ENCODE measurements at places on chromosomes 5 and 9.

- DNase-seq = no peak
Measured at GRCh38 chr9:33202018-33202417, 34.9 kb upstream of the B4GALT1 start.

- DNase-seq = no peak
Measured at GRCh38 chr5:171649075-171649401, 136.6 kb upstream of the SMIM23 start.

DNA sequence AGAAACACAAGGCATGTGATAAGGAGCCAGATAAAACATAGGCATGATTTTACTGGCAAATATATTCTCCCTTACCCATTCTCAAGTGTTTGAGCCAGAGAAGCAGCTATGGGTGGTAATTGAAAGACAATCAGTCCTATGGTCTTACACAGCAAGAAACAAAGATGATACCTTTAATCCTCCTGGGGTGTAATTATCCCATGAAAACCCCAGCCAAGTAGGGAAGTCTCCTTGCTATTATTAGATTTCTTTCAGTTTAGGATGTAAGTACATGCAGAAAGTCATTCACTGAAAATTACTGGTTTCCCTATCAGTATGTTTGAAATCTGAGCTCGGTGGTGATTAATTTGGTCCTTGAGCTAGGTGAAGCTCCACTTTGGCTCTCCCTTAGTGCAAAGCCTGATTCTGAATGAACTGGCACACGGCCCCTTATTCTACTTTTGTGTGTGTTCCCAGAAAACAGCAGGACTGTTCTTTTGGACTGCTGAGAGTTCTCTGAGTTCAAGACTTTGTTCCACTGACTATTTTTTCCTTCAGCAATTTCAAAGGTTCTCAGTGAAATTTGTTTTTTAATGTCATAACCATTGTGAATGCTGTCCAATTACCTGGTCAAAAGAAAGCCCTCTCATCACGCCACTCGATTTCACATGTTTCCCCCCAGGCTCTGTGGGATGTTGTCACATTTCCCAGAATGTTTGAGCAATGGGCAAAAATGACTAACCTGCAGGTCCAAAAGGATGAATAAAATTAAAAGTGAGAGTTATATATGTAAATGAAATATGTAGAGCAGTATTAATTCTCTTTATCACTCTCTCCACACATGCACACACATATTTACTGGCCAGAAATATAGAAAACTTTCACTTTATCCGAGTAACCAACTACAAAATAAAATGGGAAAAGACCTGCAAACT is 343.0 kb downstream of the RAB3C start:
- DNase-seq = no peak

- DNase-seq = no peak
Measured at GRCh38 chr5:52746539-52746938, 41.2 kb upstream of the ITGA1 start.

GRCh38 chr9:21677834-21678233 is 124.6 kb upstream of the MTAP start:
- DNase-seq = no peak

- no peak for DNase-seq
Measured at GRCh38 chr9:98967257-98967656, 23.6 kb downstream of the COL15A1 start.

- DNase-seq = no peak
Measured at GRCh38 chr5:139253115-139253514, 40.4 kb upstream of the MATR3 start.

GRCh38 chr5:116814626-116815385 is 240.2 kb upstream of the SEMA6A start:
- no peak for DNase-seq

Data from germinal center (tissue), 1 donor.